Upper lobe of left lung (tissue), 6 donors: ENCODE measurements at places on chromosomes 2 and 18. TPM values are rescaled to one million over a fixed set of nuclear protein-coding genes. Genes with fewer than 3 reads are reported as not detected.

GRCh38 chr18:3513481-3513880, 63.5 kb downstream of the TGIF1 start:
- no peak for DNase-seq
- no peaks in the 10 kb centered on the region for H3K27me3 ChIP-seq
- no peaks in the 10 kb centered on the region for H3K4me1 ChIP-seq
- no peak overlapping the region for H3K27ac ChIP-seq

GRCh38 chr18:46282177-46282570, 178.0 kb downstream of the HAUS1 start:
- H3K4me3 ChIP-seq, result no peak overlapping the region
- no peaks in the 10 kb centered on the region for H3K36me3 ChIP-seq
- H3K27me3 ChIP-seq, result no peaks in the 10 kb centered on the region
- DNase-seq, result no peak

DNA sequence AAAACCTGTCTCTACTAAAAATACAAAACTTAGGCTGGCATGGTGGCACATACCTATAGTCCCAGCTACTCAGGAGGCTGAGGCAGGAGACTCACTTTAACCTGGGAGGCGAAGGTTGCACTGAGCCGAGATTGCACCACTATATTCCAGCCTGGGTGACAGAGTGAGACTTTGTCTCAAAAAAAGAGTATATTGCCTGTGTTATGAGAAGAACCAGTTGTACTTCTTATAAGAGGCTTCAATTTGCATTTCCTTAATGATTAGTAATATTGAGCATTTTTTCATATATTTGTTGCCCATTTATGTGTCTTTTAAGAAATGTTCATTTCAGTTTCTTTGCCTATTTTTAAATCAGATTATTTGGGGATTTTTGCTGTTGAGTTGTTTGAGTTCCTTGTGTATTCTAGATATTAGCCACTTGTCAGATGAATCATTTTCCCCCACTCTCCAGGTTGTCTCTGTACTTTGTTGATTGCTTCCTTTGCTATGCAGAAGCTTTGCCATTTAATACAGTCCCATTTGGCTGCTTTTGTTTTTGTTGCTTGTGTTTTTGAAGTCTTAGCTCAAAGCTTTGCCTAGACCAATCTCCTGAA, 75.8 kb upstream of the LRPPRC start:
- no peaks in the 10 kb centered on the region for H3K4me1 ChIP-seq
- H3K27me3 ChIP-seq, result no peaks in the 10 kb centered on the region
- H3K36me3 ChIP-seq, result no peaks in the 10 kb centered on the region

DNA sequence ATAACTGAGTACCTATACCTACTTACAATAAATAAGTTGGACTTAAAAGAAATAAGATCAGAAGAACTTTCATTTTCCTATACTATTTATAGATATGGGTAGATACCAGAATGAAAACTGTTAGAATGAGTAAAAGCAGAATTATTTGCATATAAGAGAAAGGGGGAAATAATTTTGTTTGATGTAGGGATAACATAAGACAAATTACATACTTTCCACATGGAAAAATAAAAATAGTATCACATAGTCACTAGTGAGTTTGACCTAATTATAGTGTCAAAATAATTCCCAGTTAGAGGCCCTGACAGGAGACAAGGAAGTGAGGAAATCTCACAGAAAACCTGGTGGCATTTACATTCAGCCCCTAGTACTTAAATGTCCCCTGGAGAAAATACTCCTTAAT, 28.6 kb downstream of the KCMF1 start:
- DNase-seq, result no peak
- H3K27me3 ChIP-seq, result no peaks in the 10 kb centered on the region
- H3K36me3 ChIP-seq, result no peaks in the 10 kb centered on the region
- H3K27ac ChIP-seq, result no peak overlapping the region

The SPDYA gene
- total RNA-seq, result 1.4 TPM

- H3K27me3 ChIP-seq, result no peaks in the 10 kb centered on the region
- no peak overlapping the region for H3K4me3 ChIP-seq
- H3K4me1 ChIP-seq, result no peaks in the 10 kb centered on the region
- H3K36me3 ChIP-seq, result no peaks in the 10 kb centered on the region
- H3K27ac ChIP-seq, result no peak overlapping the region
Observed at GRCh38 chr2:238914648-238915015, 66.7 kb downstream of the TWIST2 start.
